ENCODE measurements at places on chromosomes 16 and 17. TPM values are rescaled to one million over a fixed set of nuclear protein-coding genes. Genes with fewer than 3 reads are reported as not detected.

GRCh38 chr16:67482233-67482924 lies 968 bp downstream of the AGRP start:
- no peak for DNase-seq

DNA sequence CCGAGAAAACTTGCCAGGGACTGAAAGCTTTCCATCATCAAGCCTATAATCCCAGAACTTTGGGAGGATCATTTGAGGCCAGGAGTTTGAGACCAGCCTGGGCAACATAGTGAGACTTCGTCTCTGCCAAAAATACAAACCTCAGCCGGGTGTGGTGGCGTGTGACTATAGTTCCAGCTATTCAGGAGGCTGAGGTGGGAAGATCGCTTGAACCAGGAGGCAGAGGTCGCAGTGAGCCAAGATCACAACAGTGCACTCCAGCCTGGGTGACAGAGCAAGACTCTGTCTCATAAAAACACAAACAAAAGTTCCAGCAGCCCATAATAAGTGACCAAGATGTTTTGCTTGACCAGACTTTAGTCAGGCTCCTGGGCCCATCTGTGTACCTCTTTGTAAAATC lies 1.9 kb downstream of the MEAK7 start:
- DNase-seq: no peak

- no peak for DNase-seq
These were observed 3.5 kb upstream of the MTHFSD start for GRCh38 chr16:86558355-86559193.

GRCh38 chr16:9048302-9048700 lies 43.1 kb upstream of the HAPSTR1 start:
- DNase-seq: no peak

GRCh38 chr16:739560-740458 lies 988 bp downstream of the CIAO3 start:
- DNase-seq: no peak

DNA sequence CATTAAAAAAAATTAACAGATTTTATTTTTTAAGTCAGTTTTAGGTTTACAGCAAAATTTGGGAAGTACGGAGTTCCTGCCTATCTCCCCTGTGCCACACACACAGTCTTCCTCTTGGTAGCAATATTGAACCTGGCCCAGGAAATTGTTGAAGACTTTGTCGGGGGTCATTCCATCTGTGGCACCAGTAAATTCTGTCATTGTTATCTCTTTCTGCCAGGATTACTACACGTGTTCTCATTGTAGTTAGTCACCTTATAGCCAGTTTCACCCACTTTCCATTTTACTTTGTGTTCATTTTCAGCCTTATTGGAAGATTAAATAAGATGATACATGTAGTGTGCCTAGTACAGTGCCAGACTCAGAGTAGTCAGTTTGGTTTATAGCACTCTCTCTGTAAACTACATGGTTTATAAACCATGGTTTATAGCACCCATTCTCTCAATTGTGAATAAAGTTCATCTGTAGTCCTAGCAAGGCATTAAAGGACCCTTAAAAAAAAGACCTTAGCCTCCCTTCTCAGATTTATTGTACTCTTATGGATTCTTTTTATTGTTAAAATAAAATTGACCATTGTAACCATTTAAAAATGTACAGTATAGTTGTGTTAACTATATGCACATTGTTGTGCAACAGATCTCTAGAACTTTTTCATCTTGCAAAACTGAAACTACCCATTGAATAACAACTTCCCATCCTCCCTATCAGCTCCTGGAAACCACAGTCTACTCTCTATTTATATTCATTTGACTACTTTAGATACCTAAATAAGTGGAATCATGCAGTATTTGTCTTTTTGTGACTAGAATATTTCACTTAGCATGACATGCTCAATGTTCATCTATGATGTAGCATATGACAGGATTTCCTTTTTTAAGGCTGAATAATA lies 36.1 kb downstream of the NLK start:
- no peak for DNase-seq

- DNase-seq: no peak
These were observed 4.2 kb downstream of the CDRT4 start for GRCh38 chr17:15462976-15463772.

DNA sequence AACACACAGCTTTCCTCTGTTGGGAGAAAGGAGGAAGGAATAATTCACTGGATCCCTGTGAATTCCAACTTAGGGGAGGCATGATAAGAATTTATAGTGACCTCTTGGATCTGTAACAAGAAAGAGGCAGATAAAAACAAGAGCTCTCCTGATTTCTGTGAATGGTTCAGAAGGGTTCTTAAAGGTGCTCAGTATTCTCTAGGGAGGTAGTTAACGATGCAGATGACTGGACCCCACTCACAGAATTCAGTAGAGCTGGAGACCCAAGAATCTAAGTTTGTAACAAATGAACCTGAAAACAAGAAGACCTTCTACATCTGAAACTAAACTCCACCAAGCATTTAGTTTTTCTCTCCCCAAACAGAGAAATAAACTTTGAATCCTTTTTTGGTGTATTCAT lies 8.6 kb downstream of the ZNRF1 start:
- no peak for DNase-seq

DNA sequence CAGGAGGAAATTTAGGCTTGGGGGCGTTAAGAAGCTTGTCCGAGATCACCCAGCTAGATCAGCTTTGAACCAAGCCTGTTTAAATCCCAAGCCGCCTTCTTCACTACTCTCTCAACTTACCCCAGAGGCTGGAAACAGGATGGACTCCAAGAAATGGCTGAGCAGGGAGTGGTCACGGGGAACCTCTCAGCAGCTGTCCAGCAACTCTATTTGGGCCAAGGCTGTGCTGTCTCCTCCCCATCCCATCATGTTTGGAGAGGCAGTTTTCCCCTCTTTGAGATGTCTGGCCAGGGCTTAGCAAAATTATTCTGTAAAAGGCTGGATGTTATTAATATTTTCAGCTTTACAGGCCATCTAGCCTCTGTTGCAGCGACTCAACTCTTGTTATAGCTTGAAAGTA lies 305.7 kb downstream of the RBFOX1 start:
- DNase-seq: no peak

- no peak for DNase-seq
These were observed 718.1 kb upstream of the SOX9 start for GRCh38 chr17:71402661-71403141.

- DNase-seq: no peak
These were observed 2.1 kb upstream of the GSDMB start for GRCh38 chr17:39920218-39921210.

GRCh38 chr17:39217734-39218369 lies 7.9 kb downstream of the STAC2 start:
- DNase-seq: no peak

DNA sequence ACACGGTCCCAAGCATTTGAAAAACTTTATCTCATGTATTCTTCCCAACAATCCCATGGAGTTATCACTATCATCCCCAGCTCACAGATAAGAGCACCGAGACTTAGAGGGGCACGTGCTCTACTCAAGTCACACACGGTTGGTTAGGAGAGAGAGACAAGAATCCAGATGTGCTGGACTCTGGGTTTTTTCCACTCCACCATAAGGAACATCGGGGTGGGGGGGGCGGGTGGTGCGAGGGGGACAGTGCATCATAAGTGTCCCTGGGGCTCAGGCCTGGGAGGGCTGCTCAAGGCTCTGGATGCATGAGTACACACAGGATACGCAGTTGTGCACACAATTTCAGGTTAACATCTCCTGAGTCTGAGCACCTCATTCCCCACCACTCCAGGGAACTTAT lies 7.4 kb downstream of the CDC42EP4 start:
- DNase-seq: no peak

- DNase-seq: no peak
These were observed 39.8 kb upstream of the TMC5 start for GRCh38 chr16:19377864-19378263.

- no peak for DNase-seq
These were observed 65.7 kb upstream of the ZNF469 start for GRCh38 chr16:88316941-88317612.

- DNase-seq: no peak
These were observed 68.5 kb upstream of the CDH5 start for GRCh38 chr16:66298006-66298405.

GRCh38 chr17:47879028-47879585 lies 16.9 kb upstream of the SP2 start:
- no peak for DNase-seq

- no peak for DNase-seq
These were observed 132.4 kb downstream of the PRKCB start for GRCh38 chr16:23968176-23968575.

DNA sequence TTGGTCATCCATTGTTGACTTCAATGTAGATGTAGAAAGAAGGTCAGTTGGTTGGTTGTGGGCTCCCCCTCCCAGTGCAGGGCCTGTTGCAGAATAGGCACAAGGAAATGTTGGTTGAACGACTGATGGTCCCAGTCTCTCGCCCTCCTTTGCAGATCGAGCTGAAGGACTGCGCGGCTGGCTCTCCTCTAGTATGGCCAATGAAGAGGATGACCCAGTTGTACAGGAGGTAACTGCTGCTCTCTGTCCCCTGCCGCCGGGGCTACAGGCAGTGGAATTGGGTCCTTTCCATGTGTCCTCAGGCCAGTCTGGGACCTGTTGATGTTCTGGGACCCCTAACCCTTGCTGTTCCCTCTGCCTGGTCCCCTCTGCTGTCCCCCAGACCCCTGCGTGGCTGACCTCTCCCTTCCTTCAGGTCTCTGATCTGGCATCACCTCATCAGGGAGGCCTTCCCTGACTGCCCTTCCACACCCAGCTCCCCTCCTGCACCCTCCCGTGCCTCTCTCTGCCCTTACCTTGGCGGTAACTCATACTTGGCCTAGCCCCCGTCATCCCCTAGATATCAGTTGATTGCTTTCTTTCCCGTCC lies 5.7 kb downstream of the POLR3E start:
- DNase-seq: no peak

GRCh38 chr17:17824119-17824782 lies 12.5 kb downstream of the SREBF1 start:
- no peak for DNase-seq

DNA sequence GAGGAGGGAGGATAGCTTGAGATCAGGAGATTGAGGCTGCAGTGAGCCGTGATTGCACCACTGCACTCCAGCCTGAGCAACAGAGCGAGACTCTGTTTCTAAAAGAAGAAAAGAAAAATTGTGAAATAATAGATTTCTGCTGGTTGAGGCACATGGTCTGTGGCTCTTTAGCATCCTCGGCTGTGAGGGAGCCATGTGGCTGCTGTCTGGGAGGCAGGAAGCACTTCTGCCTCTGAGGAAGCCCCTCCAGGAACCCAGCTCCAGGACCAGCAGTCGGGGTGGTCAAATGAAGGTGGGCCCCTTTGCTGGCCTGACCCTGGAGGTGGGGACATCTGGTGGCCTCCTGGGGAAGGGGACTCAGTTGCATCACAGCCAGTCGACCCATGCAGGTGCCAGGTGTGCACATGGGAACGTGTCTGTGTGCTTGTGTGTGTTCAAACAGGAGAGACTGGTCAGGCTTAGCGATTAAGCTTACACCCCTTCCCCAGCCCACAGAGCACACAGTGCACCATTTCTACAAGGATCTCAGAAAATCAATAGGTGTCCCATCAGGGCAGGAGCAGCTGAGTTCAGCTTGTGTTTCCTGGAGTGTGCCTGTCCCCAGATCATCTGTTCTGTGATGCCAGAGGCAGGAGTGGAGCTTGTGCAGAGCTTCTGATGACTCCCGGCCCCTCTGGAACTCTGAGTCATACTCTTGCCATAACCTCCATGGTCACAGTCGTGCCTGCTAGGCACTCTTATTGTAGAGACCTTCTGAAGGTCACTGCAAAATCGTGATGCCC lies 24.3 kb upstream of the MGAT5B start:
- DNase-seq: no peak

GRCh38 chr16:48479329-48479728 lies 94.1 kb upstream of the SIAH1 start:
- DNase-seq: no peak

DNA sequence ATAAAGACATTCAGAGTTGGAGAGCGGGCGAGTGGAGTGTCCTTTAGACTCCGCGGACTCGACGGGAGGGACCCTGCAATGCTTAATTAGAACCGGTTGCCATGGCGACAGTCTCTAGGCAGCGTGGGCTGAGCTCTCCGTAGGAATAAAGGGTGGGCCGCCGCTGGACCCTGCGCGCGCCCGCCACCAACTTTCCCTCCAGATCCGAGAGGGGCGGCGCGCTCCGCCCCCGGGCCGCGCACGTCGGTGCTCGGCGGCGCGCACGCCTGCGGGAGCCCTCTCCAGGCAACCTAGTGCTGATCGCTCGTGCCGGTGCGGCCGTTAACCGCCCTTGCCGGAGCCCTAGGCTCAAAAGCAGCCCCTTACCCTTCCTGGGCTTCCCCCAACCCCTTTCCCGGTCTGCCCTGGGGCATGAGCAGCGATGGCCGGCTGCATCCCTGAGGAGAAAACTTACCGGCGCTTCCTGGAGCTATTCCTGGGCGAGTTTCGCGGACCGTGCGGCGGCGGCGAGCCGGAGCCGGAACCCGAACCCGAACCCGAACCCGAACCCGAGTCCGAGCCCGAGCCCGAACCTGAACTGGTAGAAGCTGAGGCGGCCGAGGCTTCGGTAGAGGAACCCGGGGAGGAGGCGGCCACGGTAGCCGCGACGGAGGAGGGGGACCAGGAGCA lies at the start of gene PPM1E:
Gene PPM1E (plus strand): TSS at position 278 of the 669 bp plus-strand sequence.
- DNase-seq: peak; percentile 26

Gene MAF
- 24.7 TPM for total RNA-seq

Gene CD19
- not detected for total RNA-seq

Gene ZCCHC14
- 31.3 TPM for total RNA-seq

Gene SLC6A4
- not detected for total RNA-seq

Gene SYCE1L
- total RNA-seq: 3.4 TPM

Gene KCNH4
- total RNA-seq: 2.8 TPM

Gene CLEC3A
- total RNA-seq: not detected

Gene PPP1R27
- total RNA-seq: not detected

Gene PRAC1
- total RNA-seq: not detected

Gene TM4SF5
- total RNA-seq: not detected

Gene WWOX
- total RNA-seq: 39.4 TPM

Gene LITAFD
- total RNA-seq: not detected

Gene TCAP
- 4.1 TPM for total RNA-seq

Gene TPSG1
- total RNA-seq: not detected
